ENCODE measurements at places on chromosomes 3 and 15.

GRCh38 chr3:159455741-159456181 lies 532.9 kb upstream of the IL12A start:
- DNase-seq, result peak; percentile 36

DNA sequence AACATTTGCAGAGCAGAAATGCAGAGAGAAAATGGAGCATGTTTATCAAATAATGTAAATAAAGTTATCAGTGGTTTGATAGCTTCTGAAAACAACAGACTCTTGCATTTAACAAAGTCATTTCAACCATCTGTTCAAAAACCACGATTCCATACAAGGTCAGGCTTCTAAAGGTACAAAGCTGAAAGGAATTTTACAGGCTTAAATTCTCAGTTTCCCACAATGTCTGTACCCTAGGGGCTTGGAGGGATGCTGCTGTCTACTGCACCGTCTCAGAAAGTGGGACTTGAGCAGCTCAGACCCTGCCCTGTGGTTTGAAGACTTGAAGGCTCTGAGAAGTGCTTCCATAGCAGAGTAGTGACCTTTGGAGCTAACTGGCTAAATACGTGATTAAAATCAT lies 30.4 kb upstream of the TM4SF1 start:
- DNase-seq, result peak; percentile 34

DNA sequence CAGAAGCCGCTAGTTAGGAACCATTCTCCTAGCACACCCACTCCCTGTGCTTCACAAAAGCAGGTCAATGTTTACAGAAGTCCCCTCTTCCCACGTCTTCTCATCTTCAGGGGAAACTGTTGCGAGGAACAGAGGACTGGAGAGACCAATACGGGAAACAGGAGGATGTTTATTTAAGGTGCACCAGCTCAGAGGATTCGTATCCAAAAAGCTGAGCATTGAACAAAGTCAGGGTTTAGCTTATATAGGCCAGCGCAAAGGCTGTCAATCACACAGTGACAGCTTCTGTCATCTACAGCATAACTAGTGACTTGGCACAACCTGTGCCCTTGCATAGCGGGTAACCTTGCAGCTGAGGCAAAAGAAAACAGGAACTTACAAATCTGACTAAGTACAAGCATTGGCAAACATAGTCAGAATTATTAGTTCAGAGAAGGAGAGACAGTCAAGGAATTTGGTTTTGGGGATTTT lies 61.3 kb downstream of the ZDHHC19 start:
- DNase-seq, result no peak

GRCh38 chr15:42363487-42363886 lies 4.2 kb downstream of the CAPN3 start:
- DNase-seq, result no peak

DNA sequence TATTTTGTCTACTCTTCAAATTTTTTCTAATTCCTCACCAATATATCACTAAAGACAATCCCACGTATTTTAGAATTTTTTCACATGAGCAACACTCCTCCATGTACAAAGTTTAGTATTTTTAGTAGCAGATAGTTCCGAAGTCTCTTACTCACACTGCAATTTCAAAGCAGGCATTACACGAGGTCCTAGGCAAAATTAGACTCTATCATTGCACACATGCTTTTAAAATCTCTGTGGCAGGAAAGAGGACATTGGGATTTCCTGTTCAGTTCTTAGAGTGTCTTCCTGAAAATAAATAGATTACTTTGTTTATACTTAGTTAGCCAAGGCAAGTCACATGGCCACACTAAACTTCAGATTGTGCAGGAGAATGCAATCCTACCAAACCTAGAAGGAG lies 847.7 kb downstream of the ROBO2 start:
- DNase-seq, result peak; percentile 0

GRCh38 chr3:126994661-126995245 lies 11.8 kb downstream of the PLXNA1 start:
- no peak for DNase-seq

DNA sequence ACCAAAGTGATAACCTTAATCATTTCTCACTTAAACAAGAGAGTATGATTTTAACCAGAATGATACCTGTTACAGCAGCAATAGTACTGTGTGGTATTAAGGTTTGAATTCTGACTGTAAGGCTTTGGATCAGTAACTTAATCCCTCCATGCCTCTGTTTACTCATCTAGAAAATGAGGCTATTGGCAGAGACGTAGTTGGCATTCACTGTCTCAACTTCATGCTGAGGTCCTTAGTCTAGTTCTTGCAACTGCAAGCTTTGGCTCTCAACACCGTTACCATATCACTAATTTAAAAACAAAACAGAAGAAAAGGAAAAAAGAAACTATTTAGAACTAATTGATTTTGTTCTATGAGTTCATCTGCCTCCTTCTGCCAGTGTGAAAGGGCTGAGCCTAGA lies 875.4 kb downstream of the MCTP2 start:
- no peak for DNase-seq

GRCh38 chr3:102114264-102114979 lies 265.1 kb downstream of the NFKBIZ start:
- no peak for DNase-seq

- DNase-seq, result peak; percentile 38
Measured at GRCh38 chr3:141353652-141354495, 14.4 kb upstream of the ZBTB38 start.

GRCh38 chr15:65095747-65096104 lies 19.2 kb downstream of the KBTBD13 start:
- DNase-seq, result no peak

DNA sequence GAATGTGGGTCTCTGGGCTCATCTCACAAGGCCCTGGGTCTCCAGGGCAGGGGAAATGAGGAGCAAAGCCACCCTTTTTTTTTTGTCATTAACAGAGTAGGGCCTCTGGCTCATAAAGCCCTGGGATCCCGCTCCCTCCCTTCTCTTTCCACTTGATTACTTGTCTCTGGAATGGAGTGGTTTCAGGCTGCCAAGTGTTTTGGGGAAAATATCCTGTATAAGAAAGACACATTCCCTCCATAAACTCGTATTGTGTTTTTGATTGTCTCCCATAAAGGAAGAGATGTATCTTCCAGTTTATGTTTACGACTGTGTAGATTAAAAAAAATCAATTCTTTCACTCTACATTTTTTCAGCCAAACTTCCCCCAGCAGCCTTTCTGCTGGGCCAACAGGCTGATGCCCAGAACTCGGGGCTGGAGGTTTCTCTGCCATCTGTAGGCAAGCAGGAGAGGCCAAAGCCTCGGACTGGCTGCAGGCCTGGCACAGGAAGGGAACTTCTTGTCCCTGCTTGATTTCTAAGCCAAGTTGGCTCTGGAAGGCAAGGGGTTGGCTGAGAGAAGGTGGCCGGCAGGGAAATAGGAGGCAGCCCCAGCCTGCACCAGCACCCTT lies 49.4 kb upstream of the INSYN1 start:
- no peak for DNase-seq

GRCh38 chr3:11546657-11547302 lies 96.9 kb downstream of the VGLL4 start:
- no peak for DNase-seq

GRCh38 chr3:152865668-152866245 lies 30.8 kb downstream of the P2RY1 start:
- no peak for DNase-seq

GRCh38 chr3:70393881-70394612 lies 81.6 kb upstream of the MDFIC2 start:
- DNase-seq, result no peak
